Right hindlimb (tissue), 1 donor: ENCODE measurements at places on chromosomes 4 and X.

DNA sequence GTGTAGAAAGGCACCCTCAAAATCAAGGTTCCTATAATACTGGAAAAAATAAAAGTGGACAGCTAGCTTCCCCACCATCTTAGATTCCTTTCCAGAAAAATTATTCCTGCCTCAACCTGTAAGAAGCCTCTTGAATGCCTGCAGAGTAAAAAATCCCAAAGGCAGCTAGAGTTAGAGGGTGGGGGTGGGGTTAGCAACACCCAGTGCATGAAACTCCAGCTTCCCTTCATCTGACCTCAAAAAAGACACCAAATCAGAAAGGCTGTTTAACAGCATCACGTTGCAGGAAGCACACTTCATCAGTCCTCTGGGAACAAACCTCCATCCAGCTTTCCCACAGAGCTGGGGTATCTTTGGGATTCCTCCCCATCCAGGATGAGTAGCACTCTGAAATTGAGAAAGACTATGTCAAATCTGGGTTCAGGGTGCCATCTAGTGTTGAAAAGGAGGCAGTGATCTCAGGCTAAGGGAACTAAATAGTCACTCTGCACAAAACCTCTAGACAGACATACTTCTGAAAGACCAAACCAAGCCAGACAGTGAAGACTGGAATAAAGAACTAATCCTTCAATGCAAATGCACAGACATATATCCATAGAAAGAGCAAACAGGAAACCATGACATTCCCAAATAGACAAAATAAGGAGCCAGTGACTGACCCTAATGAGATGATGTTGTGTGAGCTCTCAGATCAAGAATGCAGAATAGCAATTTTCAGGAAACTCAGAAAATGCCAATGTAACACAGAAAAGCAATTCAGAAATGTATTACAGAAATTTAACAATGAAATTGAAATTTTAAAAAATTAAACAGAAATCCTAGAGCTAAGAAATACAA lies 97.9 kb downstream of the ARHGEF9 start:
- DNase-seq: peak; percentile 13

DNA sequence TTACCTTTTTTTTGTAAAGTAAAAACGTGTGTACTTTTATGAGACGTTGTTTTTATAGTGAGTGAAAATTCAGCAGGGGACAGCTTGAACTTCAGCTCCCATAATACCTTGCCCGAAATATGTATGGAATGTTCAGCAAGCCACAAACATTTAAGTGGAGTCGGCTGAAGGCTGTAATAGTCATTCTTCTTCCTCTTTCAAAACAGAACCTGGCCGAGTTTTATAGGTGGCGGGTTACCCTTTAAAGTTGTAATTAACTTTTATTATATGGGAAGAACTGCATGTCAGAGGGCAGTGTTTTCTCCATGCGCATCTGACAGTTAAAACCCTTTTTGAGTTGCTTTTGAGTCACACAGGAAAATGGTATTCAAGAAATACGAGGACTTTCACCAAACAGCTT lies 50.7 kb downstream of the CLDN34 start:
- DNase-seq: no peak

DNA sequence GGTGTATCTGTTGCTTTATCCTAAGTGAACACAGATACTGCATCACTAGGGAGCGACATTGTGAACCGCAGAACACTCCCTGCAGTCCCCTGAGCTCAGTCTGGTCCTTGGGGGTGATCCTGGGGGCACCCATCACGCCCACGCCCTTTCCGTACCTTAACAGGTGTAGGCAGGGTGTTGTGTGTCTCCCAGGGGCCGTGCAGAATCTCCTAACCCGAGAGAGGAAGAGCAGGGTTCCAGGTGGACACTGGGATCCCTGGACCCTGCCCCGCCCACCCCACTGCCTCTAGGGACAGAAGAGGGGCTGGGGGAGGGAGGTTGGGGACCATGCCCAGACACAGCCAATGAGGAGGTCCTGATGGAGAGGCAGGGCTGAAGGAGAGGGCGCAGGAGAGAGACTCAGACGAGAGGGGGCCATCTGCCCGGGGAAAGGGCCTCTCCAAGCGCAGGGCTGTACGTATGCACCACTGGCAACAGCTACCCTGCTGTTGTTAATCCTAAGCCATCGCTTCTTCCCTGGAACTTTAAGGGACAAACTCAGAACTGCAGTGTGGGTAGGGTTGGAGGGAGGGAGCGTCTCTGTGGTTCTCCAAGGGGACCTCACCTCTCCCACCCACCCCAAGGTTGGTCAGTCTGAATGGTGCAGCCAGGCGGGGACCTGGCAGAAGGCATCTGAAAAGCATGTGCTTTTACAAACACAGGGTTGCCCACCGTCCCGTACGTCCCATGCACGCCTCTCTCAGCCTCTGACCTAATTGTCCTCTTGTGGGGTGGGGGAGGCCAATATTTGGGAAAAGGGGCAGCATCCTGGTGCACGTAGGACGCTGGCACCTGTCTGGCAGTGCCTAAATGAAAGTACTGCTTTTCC lies 2.5 kb downstream of the P2RY8 start:
- DNase-seq: no peak

DNA sequence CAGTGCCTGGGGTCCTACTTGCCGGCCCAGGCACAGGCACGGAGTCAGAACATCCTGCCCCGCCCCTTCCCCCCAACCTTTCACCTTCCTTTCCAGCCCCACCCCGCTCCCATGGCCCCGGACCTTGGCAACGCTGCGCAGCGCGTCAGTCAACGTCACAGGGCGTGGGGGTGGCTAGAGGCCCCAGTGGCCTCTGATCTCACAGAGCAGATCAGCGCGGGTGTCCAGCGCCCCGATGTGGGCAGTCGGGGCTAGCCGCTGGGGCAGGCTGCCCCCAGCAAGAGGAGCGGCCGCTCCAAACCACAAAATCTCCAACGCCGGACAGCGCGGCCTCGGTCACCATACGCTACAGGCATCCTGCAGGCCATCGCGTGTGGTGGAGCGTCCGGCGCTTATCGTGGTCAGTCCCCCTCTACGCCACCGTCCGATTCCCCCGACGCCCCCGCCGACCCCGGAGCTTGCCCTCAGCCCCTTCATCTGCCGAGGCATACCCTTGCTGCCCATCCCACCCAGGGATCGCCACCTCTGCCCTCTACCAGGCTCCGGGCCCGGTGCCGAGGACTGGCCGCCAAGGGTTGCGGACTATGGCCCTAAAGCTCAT lies 69.6 kb upstream of the APOOL start:
- DNase-seq: peak; percentile 12

- no peak for DNase-seq
Measured at GRCh38 chr4:156858071-156858470, 113.5 kb downstream of the PDGFC start.

DNA sequence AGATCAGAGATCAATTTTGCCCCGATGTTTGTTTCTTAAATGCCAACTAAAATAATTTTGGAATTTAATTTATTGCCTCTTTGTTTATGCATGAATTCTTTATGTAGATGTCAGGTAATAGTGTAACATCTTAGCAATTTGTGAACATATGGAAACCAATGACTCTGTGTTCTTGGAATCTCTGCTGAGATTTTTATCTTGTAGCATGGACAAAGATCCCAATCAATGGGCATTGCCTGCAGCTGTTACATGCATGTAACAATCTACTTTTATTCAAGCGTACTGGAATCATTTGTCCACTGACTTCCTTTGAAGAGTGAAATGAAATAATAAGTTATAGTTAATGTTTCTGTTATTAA lies 61.6 kb upstream of the ARSJ start:
- no peak for DNase-seq

- DNase-seq: no peak
Measured at GRCh38 chr4:1099270-1099669, 14.1 kb downstream of the RNF212 start.

GRCh38 chrX:38970845-38971244 lies 169.6 kb downstream of the MID1IP1 start:
- DNase-seq: no peak

DNA sequence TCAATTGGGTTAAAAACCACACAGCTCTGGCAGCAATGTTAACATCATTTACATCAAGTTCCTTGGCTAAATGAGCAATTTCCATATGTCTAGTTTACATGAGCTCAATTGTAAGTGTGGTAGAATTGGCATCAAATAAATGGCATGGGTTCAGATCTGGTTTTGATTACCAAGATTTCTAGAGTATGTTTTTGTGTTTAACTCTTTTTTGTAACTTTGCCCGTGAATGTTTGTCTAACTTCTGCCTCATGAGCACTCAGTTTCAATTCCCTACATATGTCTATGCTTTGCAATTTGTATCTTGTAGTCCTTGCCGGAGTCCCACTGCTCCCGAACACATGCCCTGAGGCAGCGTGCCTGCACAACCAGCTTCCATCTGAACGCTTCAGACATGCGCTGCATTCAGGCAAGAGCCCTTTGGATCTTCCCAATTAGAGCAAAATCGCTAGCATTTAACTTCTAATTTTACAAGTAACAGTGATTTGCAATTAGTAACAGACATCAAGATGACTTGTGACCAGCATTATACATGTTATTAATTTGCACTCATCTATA lies 644.4 kb downstream of the TRIML1 start:
- no peak for DNase-seq

DNA sequence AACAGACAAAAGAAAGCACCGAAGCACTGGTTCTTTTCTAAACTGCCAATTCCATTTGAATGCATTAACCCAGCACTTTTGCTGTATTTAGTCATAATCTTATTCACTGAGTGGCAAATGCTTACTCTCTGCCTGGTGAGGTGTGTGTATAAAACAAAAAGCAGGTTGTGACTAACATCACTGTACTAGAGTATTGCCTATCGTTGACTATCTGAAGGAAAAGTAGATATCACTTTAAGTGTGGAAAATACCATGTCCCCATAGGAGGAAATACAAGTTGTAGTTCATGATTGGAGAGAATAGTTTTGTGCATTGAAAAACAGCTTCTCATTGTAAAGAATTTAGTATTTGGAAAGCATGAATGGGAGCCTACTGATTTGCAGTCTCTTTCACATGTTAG lies 2.7 kb downstream of the PDLIM5 start:
- no peak for DNase-seq

- DNase-seq: no peak
Measured at GRCh38 chr4:94448815-94449375, 2.8 kb upstream of the PDLIM5 start.

DNA sequence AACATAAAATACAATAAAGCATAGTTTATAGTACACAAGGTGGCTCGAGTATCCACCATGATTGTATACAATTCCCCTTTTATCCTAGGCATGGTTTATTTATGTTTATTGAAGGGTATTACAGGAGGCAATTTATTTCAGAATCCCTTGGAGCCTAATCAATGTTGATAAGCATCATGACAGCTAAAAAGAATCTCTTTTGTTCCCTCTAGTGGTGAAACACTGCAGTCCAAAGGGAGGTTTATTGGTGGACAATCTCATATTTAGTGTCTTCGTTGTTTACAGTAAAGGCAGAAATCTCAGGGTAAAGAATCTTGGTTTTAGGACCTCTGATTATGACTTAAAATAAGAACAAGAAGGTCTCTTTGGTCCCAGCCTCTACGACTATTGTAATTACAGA lies 1712.5 kb downstream of the C4orf33 start:
- DNase-seq: no peak

GRCh38 chr4:165308166-165308565 lies 19.3 kb upstream of the MSMO1 start:
- no peak for DNase-seq

DNA sequence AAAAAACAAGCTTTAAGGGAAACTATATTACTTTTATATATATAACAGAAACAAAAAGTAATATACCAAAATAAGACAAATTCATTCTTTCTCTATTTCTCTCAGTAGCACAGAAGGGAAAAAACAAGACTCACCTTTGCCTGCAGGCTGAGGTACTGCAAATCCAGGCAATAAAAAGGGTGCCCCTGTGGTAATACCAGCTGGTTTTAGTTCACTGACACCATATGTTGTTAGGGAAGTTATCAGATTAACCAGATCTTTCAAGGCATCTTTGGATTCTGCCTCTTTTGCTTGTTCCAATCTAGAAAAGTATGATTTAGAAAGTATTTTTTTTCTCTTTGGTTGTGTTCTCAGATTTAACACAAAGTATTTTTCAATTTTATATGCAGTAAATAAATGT lies 139.8 kb downstream of the WDFY3 start:
- no peak for DNase-seq

GRCh38 chr4:67861513-67861912 lies 22.3 kb downstream of the TMPRSS11D start:
- no peak for DNase-seq

GRCh38 chr4:169009286-169010124 lies 550 bp downstream of the CBR4 start:
- peak; percentile 75 for DNase-seq

DNA sequence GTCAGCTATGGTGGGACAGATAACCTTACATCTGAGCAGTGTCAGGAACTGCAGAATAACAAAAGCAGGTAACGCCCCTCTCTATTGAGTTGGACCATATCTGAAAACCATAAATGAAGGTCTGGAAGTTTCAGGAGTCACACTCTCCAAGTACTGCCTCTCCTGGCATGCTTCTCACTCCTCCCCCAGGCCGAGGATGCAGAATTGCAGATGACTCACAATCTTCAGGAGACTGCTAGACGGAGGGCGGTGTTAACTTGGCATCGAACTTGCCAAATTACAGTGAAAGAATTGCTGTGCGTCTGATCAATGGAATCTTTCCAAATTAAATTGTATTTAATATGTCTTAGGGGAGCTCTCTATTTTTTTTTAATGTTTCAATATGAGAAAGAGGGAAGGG lies 67.1 kb upstream of the TRIM2 start:
- peak; percentile 83 for DNase-seq

GRCh38 chr4:76651616-76652015 lies 216.6 kb downstream of the SHROOM3 start:
- DNase-seq: no peak

DNA sequence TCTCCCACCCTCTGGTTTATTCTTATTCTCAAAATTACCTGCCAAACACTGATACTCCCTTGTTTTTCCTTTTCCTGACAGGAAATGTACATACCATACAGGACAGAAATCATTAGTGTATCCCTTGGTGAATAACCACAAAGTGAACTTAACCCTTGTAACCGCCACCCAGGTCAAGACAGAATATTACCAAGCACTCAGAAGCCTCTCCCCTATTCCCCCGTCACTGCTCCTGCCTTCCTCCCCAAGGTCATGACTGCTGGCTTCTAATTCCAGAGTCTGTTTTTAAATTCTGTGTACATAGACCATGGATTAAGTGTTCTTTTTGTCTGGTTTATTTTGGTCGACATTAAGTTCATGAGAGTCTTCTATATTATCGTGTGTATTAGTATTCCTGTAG lies 37.7 kb downstream of the HTT start:
- no peak for DNase-seq
